Adrenal gland (tissue), 19 donors: ENCODE measurements at places on chromosomes 1 and 21. TPM values are rescaled to one million over a fixed set of nuclear protein-coding genes. Genes with fewer than 3 reads are reported as not detected.
A peak's percentile ranks its signal among the peaks of the same experiment; 100 is the strongest.

STIL gene
- total RNA-seq = 5.8 TPM

LAMTOR5 gene
- total RNA-seq = 143 TPM

OPRD1 gene
- total RNA-seq = not detected

AADACL4 gene
- total RNA-seq = not detected

EDEM3 gene
- total RNA-seq = 39.5 TPM

DNA sequence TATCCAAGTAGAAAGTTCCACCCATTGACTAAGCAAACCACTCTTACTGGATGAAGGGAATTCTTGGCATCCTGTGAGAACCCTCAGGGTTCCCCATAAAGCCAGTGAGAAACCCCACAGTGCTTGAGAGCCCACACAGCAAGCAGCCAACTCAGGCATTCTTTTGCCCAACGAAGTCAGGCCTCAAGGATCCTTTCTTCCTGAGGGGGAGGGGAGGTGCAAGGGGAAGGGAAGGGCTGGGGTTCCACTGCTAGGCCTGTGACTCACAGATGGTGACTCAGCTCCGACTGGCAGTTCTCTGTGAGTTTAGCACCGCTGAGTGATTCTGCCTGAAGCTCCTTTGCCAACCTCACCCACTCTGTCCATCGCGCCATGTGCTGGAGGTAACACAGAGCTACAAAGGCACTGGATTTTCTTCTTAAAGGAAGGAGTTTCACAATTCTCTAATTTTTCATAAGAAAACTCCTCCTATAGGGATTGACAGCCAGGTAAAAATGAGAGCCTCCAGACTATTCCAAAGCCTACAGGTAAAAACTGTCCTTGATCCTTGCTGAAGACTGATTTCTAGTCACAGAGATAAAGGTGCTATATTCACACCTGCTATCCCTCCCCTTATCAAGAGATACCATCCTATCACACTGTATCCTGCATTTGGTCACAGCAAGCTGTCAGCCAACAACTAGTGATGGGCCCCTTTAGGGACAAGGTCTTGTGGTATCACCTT, 4.8 kb downstream of the ENO1 start:
- peak; percentile 95 for DNase-seq
- no peak overlapping the region for H3K4me3 ChIP-seq
- peaks cover 31% of the 10 kb centered on the region for H3K4me1 ChIP-seq
- no peaks in the 10 kb centered on the region for H3K36me3 ChIP-seq

- no peaks in the 10 kb centered on the region for H3K27me3 ChIP-seq
- H3K4me3 ChIP-seq = no peak overlapping the region
- peaks cover 29% of the 10 kb centered on the region for H3K4me1 ChIP-seq
- DNase-seq = no peak
- no peak overlapping the region for H3K27ac ChIP-seq
Measured at GRCh38 chr1:59352065-59352464, 55.2 kb downstream of the FGGY start.

DNA sequence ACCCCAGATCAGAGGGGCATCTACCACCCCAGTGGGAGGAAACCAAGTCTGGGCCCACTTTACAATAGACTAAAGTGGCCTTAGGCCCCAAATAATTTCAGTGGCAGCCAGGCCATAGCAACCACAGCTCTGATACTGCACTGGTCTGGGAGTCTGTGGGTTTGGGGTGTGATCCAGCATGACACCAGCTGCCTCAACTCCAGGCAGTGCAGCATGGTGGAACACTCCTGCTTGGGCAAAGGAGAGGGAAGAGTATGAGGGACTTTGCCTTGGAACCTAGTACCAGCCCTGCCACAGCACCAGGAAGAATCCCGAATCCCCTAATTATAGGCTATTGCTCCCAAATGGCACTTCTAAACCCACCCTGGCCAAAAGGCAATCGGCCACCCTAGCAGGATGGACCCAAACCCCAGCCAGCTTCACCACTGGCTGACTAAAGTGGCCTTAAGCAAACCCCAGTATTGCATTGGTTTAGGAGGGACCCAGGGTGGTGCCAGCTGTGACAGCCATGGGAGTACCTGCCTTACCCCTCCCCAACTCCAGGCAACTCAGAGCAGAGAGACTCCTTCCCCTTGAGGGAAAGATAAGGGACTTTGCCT, 47.1 kb downstream of the PACC1 start:
- H3K36me3 ChIP-seq = no peaks in the 10 kb centered on the region
- H3K27ac ChIP-seq = no peak overlapping the region
- H3K27me3 ChIP-seq = no peaks in the 10 kb centered on the region

DNA sequence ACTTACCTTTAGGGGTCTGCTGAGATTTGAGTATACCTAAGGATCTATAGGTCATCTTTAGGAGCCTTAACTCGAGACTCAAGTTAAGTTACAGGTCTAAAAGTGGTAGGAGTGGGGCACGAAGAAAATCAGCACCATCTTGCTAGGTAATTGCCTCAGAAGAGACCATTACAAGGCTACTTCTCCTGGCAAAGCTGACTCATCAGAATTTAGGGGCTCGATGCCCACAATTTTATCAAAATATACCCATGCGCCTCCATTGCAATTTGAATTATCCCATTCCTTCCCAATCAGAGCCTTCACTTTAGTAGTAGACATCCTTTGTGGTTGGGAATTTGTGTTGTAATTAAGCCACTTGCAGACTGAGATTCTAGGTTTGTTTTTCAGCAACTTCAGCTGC, 1994.3 kb downstream of the MRPL39 start:
- H3K27ac ChIP-seq = no peak overlapping the region
- no peaks in the 10 kb centered on the region for H3K27me3 ChIP-seq
- no peaks in the 10 kb centered on the region for H3K36me3 ChIP-seq
- no peaks in the 10 kb centered on the region for H3K4me1 ChIP-seq

DNA sequence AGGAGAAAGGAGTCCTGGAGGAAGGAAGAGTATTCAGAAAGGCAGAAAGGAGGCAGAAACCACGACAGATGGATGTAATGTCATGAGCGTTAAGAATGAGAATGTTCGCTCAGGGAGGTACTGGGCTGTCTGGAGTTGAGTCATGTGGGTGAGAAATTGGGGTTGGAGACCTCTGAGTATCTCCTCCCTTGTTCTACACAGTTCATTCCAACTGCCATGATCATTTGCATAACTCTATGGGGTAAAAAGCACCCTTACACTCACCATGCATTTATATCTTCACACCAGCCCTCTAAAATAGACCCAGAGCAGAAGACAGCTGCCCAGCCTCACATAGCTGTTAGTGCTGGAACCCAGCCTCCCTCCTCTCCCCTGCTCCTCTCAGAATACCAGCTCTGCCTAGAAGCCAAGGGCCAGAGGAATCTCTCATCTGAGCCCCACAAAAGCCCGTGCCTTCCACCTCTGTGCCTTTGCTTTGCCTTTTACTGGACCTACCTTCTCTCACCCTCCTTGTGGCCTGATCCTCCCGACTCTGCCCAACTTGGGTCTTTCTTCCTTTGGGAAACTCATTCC, 85.2 kb downstream of the BEND5 start:
- H3K4me3 ChIP-seq = no peak overlapping the region
- H3K27ac ChIP-seq = no peak overlapping the region
- no peaks in the 10 kb centered on the region for H3K4me1 ChIP-seq

DNA sequence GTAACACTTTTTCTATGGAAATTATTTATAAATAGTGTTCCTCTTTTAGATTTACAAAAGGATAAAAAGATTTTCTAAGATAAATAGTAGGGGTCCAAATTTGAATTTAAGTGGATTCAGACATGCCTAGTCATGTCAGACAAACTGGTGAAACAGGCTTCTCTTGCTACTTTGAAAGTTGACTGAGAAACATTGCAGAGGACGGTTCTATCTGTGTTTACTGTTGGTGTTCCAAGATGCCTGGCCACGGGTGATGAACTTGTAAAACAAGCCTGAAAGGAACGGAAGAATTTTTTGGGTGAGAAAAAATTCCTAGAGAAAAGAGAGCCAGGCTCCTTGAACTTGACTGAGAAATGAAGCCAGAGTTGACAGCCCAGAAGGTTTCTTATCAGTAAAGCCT, 2.2 kb downstream of the KRTAP19-1 start:
- DNase-seq = no peak
- H3K4me1 ChIP-seq = no peaks in the 10 kb centered on the region
- no peak overlapping the region for H3K27ac ChIP-seq
- H3K4me3 ChIP-seq = no peak overlapping the region

DNA sequence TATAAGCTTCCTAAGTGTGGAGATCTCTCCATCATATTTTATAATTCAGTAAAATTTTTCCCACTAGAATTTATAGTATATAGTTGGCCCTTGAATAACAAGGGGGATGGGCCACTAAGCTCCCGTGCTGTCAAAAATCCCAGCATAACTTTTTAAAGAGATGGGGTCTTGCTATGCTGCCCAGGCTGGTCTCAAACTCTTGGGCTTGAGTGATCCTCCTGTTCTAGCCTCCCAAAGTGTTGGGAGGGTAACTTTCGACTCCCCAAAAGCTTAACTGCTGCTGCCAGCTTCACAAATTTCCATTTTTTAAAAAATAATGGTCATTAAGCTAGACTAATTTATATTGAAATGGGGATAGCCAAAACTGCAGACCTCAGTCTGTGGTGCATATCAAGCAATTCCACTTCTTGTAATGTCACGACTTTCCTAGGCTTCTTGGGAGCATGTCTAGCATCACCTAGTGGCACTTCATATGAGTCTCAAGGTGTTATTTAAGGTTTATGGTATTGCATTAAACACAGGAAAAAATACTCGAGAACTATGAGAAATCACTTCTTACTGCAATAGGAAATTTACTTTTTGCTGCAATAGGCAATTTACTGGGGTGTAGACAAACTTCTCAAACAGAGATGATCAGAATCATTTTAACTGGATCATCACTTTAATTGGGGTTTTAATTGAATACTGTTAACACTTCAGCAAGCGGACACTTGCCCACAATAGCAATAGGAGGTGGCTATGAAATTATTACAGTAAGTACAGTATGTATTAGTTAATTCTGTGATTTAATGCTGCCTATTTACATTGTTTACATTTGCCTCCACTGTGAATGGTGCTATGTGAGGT, 19.3 kb upstream of the ACTA1 start:
- no peak overlapping the region for H3K27ac ChIP-seq
- H3K4me3 ChIP-seq = no peak overlapping the region
- H3K4me1 ChIP-seq = no peaks in the 10 kb centered on the region
- H3K36me3 ChIP-seq = peaks cover 39% of the 10 kb centered on the region
- no peaks in the 10 kb centered on the region for H3K27me3 ChIP-seq

DNA sequence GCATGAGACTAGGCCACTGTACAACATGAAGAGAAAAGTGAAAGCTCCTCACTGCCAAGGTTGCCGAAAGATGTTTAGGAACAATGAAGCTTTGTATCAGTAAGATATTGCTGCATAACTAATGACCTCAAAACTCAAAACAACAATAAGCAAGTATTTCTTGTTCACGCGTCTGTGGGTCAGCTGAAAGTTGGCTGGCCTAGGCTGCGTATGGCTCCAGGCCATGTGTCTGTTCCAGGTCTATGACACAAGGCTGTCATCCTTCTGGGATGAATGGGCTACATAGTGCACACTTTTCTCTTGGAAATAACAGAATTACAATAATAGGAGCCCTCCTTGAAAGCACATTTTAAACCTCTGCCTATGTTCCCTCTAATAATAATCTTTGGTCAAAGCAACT, 515.9 kb downstream of the PLPP3 start:
- H3K27ac ChIP-seq = no peak overlapping the region
- H3K27me3 ChIP-seq = no peaks in the 10 kb centered on the region
- no peaks in the 10 kb centered on the region for H3K4me1 ChIP-seq
- H3K36me3 ChIP-seq = no peaks in the 10 kb centered on the region
- no peak overlapping the region for H3K4me3 ChIP-seq
- no peak for DNase-seq

DNA sequence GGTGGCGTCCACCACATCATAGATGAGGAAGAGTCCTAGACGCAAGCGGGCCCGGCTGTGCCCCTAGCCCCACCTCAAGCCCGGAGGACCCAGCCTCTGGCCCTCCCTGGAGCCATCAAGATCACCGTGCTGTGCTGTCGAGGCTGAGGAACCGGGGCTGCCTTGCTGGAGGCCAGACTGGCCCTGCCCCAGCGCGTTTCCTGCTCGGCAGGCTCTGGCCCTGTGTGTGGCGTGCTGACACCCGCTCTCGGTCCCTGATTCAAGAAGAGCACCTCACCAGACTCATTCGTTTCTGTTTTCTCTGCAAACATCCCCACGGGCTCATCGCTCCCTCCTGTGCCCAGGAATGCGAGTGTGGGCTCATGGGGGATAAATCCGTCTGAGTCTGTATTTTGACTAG, 51.1 kb downstream of the GLIS1 start:
- no peak overlapping the region for H3K4me3 ChIP-seq
- H3K27ac ChIP-seq = no peak overlapping the region
- no peaks in the 10 kb centered on the region for H3K27me3 ChIP-seq
- no peak for DNase-seq
- H3K36me3 ChIP-seq = no peaks in the 10 kb centered on the region
- H3K4me1 ChIP-seq = no peaks in the 10 kb centered on the region

- no peaks in the 10 kb centered on the region for H3K36me3 ChIP-seq
- H3K4me3 ChIP-seq = no peak overlapping the region
- no peak for DNase-seq
- peaks cover 4% of the 10 kb centered on the region for H3K4me1 ChIP-seq
- H3K27me3 ChIP-seq = peaks cover 13% of the 10 kb centered on the region
Measured at GRCh38 chr1:52629325-52629643, 3.7 kb upstream of the SHISAL2A start.

DNA sequence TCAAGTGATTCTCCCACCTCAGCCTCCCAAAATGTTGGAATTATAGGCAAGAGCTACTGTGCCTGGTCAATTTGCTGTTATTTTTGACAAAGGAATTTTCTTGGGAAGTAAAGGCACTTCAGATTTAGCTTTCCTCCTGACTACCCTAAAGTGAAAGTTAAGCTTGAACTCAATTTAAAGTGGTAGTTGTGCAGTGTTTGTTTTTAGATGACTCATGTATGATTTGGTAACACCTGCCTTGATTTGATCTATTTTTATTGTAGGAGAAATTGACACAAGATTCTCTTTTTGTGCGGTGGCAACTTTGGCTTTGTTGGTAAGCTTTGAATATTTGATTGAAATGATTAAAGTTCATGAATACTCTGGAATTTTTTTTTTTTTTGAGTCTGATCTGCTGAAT, 5.0 kb downstream of the RABGGTB start:
- H3K4me1 ChIP-seq = peaks cover 48% of the 10 kb centered on the region
- no peak for DNase-seq
- H3K36me3 ChIP-seq = peaks cover 62% of the 10 kb centered on the region
- H3K27ac ChIP-seq = peak overlapping the region; percentile 59
- no peaks in the 10 kb centered on the region for H3K27me3 ChIP-seq
- no peak overlapping the region for H3K4me3 ChIP-seq

GRCh38 chr21:25176637-25177412, 430.5 kb downstream of the MRPL39 start:
- H3K4me3 ChIP-seq = no peak overlapping the region
- no peaks in the 10 kb centered on the region for H3K4me1 ChIP-seq
- no peak for DNase-seq
- H3K27ac ChIP-seq = no peak overlapping the region

- H3K27ac ChIP-seq = no peak overlapping the region
- no peaks in the 10 kb centered on the region for H3K4me1 ChIP-seq
- no peak overlapping the region for H3K4me3 ChIP-seq
- no peaks in the 10 kb centered on the region for H3K36me3 ChIP-seq
Measured at GRCh38 chr1:43883321-43883720, 50.3 kb upstream of the ARTN start.
